ENCODE measurements at places on chromosomes 6 and 20. TPM values are rescaled to one million over a fixed set of nuclear protein-coding genes. Genes with fewer than 3 reads are reported as not detected.

The IL20RA gene
- total RNA-seq = 5.0 TPM

The ANKEF1 gene
- total RNA-seq = 1.1 TPM

The TMEM244 gene
- total RNA-seq = not detected

The CLPSL2 gene
- total RNA-seq = not detected

The KIF25 gene
- not detected for total RNA-seq

The FGD2 gene
- total RNA-seq = 4.9 TPM

The EBF4 gene
- total RNA-seq = 8.5 TPM

The GPX5 gene
- total RNA-seq = not detected

The SLC17A3 gene
- total RNA-seq = not detected

The MUCL3 gene
- not detected for total RNA-seq

The HFE gene
- total RNA-seq = 3.1 TPM

The GATA5 gene
- 9.6 TPM for total RNA-seq

GRCh38 chr20:3390759-3391425, 16.6 kb downstream of the DNAAF9 start:
- no peak for DNase-seq

- DNase-seq = no peak
Observed at GRCh38 chr6:14388371-14388770, 270.8 kb downstream of the CD83 start.

DNA sequence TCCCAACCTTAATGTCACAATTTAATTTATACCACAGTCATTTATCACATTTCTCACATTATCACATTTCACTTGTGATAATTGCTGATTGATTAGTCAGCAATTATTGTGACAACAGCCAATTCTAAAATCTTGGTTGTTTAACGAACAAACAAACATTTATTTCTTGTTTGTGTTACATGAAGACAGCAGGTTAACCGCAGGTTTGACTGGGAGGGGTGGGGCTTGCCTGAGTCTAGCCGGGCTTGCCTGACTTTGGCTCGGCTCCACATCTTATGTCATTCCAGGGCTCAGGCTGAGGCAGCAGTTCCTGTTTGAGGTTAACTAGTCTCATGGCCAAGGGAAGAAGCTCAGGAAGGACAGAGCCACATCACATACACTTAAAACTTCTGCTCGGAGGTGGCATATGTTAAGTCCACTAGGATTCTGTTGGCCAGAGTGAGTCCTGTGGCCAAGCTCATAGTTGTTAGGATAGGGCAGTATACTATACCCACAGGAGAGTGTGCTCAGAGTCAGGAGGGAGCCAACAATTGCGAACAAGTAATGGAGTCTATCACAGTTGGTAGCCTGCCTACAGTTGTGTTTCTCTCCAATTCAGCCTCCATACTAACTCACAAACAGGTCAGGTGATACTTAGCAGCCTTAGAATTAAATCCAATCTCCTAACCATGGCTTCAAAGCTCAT, 90.0 kb upstream of the IFNGR1 start:
- DNase-seq = peak; percentile 76

- DNase-seq = no peak
Observed at GRCh38 chr6:67127041-67127440, 1420.0 kb upstream of the EYS start.

DNA sequence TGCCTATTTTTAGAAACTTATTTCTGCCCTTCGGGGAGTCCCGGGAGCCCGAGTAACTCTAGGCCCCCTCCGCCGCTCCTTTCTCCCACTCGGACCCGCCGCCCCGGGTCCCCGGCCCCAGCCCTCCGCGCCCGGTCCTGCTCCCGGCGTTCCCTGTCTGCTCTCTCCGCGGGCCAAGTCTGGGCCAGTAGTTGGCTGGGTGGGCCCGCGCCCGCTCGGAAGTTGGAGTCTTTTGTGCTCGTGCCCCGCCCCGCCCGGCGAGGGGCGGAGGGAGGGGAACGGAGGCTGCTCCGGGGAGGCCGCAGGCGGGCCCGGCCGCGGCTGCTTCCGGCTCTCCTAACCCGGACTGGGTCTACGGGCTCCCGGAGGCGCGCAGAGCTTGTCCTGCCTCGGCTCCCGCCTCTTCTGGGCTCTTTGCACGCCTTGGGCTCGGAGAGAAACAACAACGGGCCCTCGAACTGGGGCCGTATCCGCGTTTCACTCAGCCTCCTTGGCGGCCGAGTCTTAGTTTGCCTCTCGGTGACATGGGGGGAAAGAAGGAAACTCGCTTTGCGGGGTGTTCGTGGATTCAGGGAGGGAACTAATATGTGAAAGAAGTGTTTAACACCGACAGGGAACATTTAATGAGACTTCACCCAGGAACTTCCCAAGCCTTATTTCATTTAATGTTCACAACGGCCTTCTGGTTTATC, 657 bp downstream of the RALY start:
- DNase-seq = peak; percentile 81

DNA sequence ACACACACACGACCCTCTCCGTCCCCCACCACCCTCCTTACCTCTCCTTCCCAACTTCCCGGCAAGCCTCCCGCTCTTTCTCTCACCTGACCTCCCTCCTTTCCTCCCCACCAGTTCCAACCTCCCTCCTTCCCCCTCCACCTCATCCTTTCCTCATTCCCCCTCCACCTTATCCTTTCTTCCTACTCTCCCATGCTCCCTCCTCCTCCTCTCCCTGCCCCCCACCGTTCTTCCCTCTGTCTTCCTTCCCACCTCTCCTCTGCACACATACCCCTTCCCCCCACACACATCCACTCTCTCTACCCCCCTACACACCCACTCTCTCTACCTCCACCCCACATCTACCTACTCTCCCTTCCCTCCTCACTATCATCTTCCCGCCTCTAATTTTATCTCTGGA, 144.2 kb downstream of the TBC1D32 start:
- DNase-seq = no peak

- DNase-seq = no peak
Observed at GRCh38 chr6:130981409-130981808, 81.6 kb downstream of the EPB41L2 start.

GRCh38 chr6:162917506-162917905, 189.7 kb downstream of the PACRG start:
- DNase-seq = no peak

DNA sequence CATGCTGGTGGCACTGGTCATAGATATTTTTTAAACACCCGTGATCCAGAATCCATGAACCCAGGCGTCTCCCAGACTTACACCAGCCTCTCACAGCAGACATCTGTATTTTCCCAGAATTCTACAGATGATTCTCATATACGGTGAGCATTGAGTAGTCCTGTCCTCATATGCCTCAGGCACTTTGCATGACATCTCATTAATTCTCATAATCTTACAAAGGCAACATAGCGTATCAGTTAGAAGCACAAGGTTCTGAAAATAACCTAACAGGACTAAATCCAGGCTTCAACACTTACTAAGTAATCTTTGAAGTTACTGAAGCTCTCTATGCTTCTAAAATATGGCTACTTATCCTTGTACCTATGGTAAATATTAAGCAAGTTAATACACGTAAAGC, 8.9 kb downstream of the NDUFAF4 start:
- no peak for DNase-seq

DNA sequence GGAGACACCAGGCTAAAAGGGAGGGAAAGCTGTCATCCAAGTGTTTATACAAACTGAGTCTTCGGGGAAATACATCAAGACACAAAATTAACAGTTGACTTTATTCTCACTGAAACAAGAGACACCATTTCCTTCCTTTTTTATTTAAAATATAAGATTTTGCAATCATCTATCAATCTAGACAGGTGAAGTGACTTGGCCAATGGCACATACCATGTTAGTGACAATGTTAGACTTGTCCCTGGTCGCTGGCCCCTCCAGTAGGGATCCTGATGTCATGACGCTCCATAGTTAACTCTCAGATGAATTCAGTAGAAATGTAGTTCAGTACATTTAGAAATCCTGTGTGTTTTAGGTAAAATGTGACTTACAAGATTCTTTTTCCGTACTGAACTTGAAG, 2.9 kb downstream of the SASH1 start:
- no peak for DNase-seq

DNA sequence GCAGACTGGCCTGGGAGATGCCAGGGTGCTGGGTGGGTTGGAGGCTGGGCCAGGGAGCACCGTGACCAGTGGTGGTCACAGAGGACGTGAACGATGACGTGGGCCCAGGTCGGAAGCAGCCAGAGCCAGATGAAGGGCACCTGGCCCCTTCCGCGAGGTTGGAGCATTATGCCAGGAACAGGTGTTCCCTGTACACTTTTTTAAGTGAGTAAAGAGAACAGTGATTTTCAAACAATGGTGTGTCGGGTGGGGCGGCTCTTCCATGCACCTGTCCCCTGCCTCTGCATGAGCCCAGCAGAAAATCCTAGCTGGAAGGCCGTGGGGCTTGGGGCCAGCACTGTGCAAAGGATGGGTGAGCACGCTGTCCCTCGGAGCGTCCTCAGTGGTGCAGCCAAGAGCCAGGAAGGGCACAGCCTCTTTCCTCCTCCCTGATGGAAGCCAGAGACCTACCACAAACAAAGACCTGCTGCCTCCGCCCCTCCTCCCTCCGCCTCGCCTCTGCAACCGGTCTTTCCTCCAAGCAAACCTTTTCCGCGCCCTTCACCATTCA, 350.5 kb downstream of the ZFAND3 start:
- DNase-seq = no peak

GRCh38 chr6:142871910-142872331, 73.1 kb downstream of the HIVEP2 start:
- peak; percentile 65 for DNase-seq

- no peak for DNase-seq
Observed at GRCh38 chr6:9890893-9891292, 524.0 kb downstream of the TFAP2A start.

- DNase-seq = no peak
Observed at GRCh38 chr6:129818251-129818650, 42.9 kb downstream of the TMEM244 start.

- no peak for DNase-seq
Observed at GRCh38 chr6:161956082-161956481, 682.2 kb upstream of the AGPAT4 start.

DNA sequence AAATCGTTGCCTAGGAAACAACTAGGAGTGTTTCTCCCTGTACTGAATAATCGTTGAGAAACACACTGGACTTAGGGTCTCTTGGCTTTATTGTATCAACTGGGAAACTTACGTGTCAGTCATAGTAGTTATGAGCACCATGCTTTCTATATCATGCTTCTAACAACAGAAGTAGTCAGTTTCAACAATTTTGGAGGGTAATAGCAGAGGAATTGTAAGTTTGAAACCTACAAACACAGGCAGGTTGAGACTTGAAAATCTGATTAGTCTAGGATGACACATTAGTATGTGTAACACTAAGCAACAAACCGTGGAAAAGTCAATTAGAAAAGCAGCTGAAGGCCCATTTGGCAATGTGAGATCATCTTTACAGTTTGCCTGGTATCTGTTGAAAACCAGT, 43.9 kb upstream of the FABP7 start:
- no peak for DNase-seq

GRCh38 chr6:81997090-81997926, 244.8 kb upstream of the TENT5A start:
- DNase-seq = no peak

GRCh38 chr6:127938701-127939100, 37.8 kb upstream of the THEMIS start:
- DNase-seq = no peak

DNA sequence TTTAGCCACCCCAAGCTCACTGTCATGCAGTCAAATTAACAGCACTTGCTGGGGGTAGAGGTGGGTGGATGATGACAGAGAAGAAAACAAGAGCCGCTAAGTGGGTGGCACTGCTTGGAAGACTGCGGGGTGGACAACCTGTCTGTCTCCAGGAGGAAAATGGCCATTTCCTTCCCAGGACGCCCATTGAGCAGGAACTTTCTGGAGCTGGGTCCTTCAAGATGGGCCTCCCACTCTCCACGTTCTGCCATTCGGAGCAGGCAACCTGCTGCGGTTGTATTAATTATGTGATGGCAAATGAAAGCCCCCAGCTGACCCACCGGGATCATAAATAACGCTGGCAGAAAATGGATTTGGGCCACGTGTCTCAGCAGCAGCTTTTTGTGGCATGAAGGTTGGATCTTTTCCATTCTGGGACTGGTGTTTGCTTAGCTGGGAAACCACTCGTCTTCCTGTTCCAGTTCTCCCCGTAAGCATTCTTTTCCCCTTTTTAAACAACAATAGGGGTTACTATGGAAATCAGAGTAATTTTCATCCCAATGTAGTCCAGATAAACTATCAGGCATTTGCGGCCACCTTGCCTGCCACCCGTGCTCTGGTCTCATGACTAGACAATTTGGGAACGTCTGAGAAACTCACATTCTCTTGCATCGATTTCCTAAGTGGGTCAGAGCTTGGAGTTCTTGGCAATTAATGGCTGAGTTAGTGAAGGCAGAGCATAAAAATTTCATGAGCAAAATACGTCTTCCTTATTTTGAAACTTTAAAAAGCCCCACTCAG, 215.5 kb downstream of the ANKRD60 start:
- no peak for DNase-seq

GRCh38 chr20:59600472-59600871, 3.9 kb upstream of the PHACTR3 start:
- no peak for DNase-seq

DNA sequence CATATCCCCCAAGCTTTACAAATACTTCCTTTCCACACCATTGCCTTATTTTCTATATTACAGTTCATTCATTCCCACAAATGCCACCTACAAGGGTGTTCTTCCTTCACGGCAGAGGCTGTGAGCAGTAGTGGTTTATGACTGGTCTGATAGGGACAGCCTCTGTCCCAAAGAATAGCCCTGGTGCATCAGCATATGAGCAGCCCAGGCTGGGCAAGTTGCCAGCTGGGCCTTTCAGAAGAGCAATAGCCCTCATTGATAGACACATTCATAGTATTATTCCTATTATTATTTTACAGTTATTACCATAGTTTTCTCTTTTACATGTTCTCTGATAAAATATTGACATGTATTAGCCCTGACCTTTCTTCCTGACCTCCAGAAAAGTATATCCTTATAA, 149.9 kb downstream of the MMS22L start:
- no peak for DNase-seq

- no peak for DNase-seq
Observed at GRCh38 chr20:38296433-38296832, 7.5 kb upstream of the BPI start.

GRCh38 chr20:4017051-4017712, 1.8 kb upstream of the RNF24 start:
- no peak for DNase-seq

- no peak for DNase-seq
Observed at GRCh38 chr6:98823428-98824161, 10.8 kb upstream of the POU3F2 start.

DNA sequence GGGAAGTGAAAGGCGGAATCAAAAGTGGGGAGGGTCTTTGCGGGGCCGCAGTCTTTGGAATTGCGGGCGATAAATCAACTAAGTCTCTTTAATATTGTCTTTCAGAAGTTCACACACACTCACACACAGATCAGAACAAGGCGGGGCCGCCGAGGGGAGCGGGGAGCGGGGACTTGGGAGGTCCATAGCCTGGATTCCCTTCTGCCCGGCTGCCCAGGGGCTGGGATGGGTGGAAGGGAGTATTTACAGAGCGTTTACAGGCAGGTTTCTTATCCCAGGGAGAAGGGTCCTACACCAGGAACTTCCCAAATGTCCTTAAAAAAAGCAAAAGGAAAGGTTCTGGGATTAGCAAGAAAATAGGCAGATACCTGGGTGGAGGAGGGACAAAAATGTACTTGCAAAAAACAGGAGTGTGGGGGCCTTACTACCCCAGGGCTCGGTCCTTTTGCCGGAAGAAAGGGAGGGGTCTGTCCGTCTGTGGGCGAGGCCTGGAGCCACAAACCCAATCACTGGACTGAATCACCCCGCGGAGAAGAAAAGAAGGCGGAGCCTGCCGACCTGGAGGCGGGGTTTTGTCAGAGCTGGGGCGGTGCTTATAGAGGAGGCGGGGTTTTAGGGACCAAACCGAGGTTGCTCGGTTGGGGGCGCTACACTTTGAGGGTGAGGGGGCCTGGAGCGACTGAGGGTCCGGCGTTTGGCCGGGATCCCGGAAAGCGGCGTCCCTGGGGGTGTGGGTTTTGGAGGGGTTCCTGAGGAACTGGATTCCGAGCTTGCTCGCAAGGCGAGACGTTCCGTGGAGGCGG, 3.2 kb downstream of the PRRT1 start:
- peak; percentile 78 for DNase-seq
